ENCODE measurements at places on chromosomes 5 and 9.

DNA sequence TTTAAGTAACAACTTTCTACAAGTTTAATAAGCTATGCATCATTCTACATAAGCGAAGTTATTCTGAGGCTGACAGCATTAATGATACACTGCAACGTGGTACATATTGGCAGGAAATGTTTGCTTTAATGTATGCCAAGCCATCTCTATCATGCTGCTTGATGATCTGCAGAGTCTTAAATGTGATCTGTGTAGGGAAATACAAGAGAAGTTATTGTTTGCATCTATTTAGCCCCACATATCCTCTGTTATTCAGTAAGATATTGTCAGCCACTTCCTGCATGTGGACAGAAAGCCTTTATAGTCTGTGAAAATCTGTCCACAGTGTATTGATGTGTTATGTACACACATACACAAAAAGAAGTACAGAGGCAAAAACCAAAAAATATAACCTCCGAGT, 193.1 kb upstream of the FREM1 start:
- no peak for DNase-seq

GRCh38 chr5:147756566-147756965, 26.0 kb downstream of the JAKMIP2 start:
- DNase-seq, result no peak

- DNase-seq, result no peak
Measured at GRCh38 chr5:23027331-23027730, 174.2 kb upstream of the CDH12 start.

DNA sequence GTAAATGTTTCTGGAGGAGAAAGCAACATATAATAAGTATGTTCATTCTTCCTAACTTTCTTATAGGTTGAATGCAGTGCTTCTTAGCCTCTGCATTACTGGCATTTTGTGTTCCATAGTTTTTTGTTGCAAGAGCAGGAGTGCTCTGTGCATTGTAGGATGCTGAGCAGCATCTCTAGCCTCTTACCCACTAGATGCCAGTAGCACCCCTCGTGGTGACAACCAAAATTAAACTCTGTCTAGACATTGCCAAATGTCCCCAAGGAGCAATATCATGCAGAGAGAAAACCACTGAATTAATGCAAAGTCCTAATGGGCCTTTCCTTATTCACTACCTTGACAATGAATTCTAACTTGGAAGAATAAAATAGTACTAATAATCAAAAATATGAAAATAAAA, 147.0 kb downstream of the GLIS3 start:
- DNase-seq, result no peak

DNA sequence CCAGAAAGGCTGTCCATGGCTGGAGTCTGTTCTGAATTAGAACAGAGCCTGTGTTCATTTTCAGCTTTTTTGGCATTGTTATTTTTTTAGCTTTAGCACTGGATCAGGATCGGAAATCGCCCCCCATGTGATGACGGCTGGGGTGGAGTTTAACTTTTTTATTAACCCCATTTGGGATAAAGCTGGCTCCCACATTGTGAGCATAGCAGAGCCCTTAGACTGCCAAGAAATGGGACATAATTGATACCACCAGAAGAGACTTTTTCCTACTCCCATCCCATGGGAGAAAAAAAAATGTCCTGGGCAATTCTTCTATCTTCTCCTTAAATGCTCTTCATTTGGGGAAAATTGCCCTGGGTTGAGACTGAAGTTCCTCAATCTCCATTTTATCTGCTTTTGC, 52.4 kb downstream of the SLIT3 start:
- no peak for DNase-seq
